ENCODE measurements at places on chromosomes 12 and 14. TPM values are rescaled to one million over a fixed set of nuclear protein-coding genes. Genes with fewer than 3 reads are reported as not detected.

TMPRSS12 gene
- total RNA-seq = not detected

SAMD4A gene
- 4.9 TPM for total RNA-seq

PRB2 gene
- total RNA-seq = 0.42 TPM

PLEKHH1 gene
- total RNA-seq = 11.1 TPM

SPIC gene
- total RNA-seq = not detected

Measured in A375 (cell line).